ENCODE measurements at places on chromosomes 12 and 14.
A peak's percentile ranks its signal among the peaks of the same experiment; 100 is the strongest.

DNA sequence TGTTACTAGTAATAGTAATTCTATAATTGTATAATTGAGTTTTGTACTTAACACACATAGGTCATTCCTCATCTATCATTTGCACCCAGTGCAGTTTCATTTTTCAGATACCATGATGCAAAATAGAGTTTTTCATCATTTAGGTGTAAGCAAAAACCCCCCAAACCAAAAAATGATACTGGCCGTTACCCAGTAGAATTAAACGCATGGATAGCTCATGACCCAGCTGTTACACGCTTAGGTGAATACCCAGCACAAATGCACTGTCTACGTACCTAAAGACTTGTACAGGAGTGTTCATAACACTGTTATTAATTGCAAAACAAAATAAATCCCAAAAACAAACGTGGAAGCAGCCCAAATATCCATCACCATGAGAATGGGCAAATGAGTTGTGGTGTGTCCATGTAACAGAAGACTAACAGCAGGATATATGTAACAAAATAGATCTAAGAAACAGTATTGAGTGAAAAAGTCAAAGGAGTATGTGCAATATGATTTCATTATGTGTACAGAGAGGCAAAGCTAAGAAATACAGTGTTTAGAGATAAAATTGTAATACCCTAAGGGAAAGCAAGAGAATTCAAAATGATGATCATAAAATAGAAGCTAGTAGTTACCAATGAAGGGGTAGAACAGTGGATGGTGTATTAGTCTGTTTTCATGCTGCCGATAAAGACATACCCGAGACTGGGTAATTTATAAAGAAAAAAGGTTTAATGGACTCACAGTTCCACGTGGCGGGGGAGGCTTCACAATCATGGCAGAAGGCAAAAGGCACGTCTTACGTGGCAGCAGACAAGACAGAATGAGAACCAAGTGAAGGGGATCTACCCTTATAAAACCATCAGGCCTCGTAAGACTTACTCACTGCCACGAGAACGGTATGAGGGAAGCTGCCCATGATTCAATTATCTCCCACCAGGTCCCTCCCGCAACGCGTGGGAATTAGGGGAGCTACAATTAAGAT, 49.8 kb downstream of the EID3 start:
- DNase-seq, result no peak

DNA sequence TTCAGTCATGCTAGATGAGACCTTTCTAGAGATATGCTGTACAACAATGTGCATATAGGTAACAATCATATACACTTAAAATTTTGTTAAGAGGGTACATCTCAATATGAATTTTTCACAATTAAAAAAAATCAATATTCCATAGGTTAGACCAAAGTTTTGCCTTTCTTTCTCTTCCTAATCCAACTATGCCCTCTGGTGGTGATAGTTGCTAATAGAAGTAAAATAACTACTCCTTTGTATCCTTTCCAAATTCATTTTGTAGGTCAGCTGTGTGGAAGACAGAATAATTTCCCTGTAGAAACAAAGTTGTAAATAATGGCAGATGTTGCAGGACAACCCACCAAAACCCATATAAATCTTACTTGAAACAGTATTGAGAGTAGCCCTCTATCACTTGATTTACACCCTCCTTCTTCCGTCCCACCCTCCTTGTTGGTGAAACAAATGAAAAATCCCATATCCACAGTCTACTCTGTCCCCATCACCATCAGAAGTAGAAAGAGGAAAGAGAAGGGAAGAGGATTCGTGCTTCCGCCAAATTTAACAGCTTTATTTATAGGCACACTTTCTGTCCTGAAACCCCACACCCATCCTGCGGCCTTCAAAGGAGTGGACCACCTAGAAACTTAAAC, 34.2 kb upstream of the KICS2 start:
- DNase-seq, result no peak

GRCh38 chr14:77003960-77004710, 24.4 kb downstream of the IRF2BPL start:
- no peak for DNase-seq

- no peak for DNase-seq
Observed at GRCh38 chr14:91609161-91609560, 99.1 kb upstream of the PPP4R3A start.

DNA sequence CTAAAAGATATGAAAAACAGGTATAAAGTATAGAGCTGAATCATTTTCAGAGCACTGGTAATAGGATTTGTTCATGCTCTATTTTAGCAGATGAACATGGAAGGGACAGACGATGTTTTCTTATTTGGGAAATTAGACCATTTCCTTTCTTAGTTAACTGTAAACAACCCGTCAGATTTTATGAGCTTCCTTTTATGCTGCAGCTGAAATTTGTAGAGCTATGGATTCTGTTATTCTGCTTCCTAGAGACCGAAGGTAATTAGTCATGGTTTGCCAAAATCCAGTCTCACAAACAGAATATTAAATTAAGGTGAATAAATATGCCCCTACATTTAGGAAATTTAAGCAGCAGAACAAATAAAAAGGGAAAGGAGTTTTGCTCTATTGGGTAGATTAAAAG, 180.2 kb upstream of the SYT1 start:
- no peak for DNase-seq

DNA sequence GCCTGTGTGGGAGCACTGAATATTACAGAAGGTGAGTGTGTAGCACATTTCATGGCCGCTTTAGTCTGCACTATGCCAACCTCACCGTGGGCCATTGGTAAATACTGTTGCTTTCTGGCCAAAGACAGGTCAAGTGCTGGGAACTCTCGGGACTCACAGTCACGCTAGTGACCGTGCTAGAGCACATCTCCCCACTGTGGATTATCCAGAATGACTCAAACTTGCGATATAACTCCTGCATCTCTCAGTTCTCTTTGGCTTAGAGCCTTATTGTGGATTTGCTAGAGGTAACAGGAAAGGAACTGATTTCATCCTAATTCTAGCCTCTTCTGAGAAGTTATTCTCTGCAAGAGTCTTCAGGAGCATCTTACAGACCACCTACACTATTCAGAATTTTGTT, 86.5 kb downstream of the DAD1 start:
- DNase-seq, result no peak

GRCh38 chr14:102691763-102692162, 85.5 kb upstream of the TRAF3 start:
- DNase-seq, result no peak

- DNase-seq, result no peak
Observed at GRCh38 chr14:77052281-77053044, 24.0 kb upstream of the IRF2BPL start.

GRCh38 chr14:74394549-74394948, 31.5 kb downstream of the SYNDIG1L start:
- no peak for DNase-seq

- DNase-seq, result no peak
Observed at GRCh38 chr12:95397571-95397970, 76.4 kb upstream of the METAP2 start.

GRCh38 chr14:41604721-41605531, 1.8 kb upstream of the LRFN5 start:
- peak; percentile 85 for DNase-seq

GRCh38 chr12:3020850-3021435, 56.2 kb upstream of the TSPAN9 start:
- peak; percentile 52 for DNase-seq

DNA sequence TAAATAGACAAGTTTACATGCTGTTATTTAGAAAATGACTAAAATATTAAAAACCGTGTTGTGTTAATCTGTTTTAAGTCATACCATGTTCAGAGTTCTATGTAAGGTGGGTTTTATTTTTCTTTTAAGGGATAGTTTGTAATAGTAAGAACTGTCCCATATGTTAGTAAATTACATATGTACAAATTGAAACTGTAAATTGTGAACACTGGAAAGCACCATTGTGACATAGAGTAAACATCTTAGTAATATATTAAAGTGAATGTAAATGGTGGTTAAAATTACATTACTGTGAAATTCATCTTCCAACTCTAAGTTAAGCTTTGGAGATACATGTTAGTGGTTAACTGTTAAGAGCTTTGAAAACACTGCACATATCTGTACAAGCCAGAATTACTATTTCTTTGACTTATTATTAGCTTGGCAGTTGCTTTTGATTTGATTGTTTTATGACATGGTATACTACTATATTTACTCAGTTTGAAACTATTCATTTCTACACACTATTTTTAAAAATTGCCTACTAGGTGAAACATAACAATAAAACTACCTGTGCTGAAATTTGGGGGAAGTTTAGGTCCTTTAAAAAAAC, 27.4 kb upstream of the DIP2B start:
- DNase-seq, result no peak

GRCh38 chr12:76908303-76909017, 29.6 kb upstream of the CSRP2 start:
- DNase-seq, result no peak

DNA sequence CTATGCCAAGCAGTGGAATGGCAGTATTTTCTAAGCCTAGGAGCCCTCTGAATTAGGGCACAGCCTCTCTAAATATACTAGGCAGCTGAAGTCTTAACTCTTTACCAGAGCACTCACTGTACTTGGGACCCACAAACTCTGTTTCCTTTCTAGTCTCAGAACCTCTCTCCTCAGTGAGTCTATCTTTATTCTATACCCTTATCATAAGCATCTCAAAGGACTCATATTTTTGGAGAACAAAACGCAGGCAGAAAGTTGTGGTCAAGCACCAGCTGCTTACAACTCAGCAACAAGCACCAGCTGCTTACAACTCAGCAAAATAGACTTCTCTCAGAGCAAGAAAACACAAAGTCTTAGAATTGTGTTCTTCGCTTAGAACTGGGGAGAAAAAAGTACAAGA, 993 bp downstream of the CCDC196 start:
- DNase-seq, result no peak

GRCh38 chr12:54786081-54786480, 68.2 kb upstream of the MUCL1 start:
- no peak for DNase-seq

DNA sequence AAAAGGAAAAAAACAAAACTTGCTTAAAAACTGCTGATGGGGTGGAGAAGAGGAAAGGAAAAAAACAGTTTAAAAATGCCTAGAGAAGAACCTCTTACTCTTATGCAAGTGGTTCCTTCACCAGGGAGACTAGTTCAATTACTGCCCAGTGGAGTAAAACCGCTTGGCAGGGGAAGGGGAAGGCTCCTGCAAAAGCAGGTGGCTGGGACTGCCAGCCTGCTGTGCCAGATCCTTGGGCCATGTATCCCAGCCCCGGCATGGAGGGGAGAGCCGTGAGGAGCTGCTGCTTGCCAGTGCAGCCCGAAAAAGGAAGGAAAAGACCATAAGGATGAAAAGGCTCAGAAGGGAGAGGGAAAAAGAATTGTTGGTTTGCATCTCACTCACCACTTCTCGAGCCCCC, 123.0 kb downstream of the FSCB start:
- no peak for DNase-seq

All from right cardiac atrium (tissue), 5 donors.